ENCODE measurements at places on chromosomes 5 and 9.

DNA sequence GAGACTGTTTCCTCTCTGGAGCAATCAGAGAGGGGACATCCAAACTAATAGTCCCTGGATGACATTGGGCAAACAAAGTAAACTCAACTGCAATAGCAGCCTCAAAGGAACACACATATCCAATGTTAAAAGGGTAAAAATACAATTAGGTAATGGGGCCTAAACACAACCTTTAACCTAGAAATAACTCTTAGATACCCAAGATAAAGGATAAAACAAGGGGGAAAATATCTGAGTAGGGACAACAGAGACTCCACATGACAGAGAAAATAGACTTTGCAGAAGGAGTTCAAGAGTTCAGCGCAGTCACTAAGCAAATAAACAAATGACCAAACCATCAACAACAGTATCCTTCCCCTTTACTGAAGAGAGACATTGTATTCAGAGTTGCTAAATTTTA, 149.3 kb downstream of the FBXO4 start:
- no peak for DNase-seq

GRCh38 chr9:10855847-10856246, 243.0 kb upstream of the PTPRD start:
- peak; percentile 23 for DNase-seq

GRCh38 chr5:137144656-137145055, 354.5 kb downstream of the SPOCK1 start:
- DNase-seq = no peak

GRCh38 chr5:14305045-14305444, 161.9 kb downstream of the TRIO start:
- DNase-seq = no peak

DNA sequence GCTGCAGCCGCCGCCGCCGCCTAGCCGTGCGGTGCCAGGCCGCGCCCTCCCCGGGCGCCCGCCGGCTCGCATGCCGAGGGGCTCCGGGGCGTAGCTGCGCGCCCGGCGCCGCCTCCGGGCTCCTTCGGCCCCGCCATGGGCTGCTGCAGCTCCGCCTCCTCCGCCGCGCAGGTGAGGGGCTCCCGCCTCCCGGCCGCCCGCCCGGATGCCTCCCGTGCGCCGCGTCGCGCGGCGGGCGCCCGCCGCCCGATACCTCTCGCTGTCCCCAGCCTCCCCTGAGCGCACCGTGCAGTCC, 230 bp downstream of the SLC44A1 start:
- no peak for DNase-seq
